Stimulated activated CD8-positive, alpha-beta memory T cell treated with anti-CD3 and anti-CD28 coated beads, Interleukin-4, amount 100 ng/mL, for 4 hours (primary cell): ENCODE measurements at places on chromosomes 12 and 14.

- DNase-seq = no peak
These were observed 9.7 kb upstream of the SGPP1 start for GRCh38 chr14:63737582-63738006.

GRCh38 chr12:124764870-124765580 is 98.6 kb downstream of the SCARB1 start:
- no peak for DNase-seq

GRCh38 chr14:78448164-78449094 is 278.3 kb downstream of the NRXN3 start:
- DNase-seq = peak; percentile 0

GRCh38 chr14:104504172-104504735 is 75.3 kb upstream of the C14orf180 start:
- no peak for DNase-seq

DNA sequence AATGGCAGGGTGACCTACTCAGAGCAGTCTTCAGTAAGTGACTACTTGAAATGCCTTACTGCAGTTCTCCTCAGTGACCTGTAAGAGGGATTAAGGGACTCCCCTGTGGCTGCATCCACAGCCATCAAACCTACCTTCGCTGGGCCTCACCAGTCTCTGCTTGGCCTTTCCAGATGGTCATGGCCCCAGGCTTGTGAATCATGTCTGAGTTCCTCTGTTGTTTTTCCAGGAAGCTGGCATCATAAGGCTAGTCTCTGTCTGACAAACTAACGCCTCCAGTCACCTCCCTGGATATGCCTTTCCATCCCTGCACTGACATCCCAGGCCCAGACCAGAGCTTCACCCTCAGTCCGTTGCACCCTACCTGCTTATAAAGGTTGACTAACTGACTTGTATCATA is 14.0 kb downstream of the RNASE2 start:
- no peak for DNase-seq

DNA sequence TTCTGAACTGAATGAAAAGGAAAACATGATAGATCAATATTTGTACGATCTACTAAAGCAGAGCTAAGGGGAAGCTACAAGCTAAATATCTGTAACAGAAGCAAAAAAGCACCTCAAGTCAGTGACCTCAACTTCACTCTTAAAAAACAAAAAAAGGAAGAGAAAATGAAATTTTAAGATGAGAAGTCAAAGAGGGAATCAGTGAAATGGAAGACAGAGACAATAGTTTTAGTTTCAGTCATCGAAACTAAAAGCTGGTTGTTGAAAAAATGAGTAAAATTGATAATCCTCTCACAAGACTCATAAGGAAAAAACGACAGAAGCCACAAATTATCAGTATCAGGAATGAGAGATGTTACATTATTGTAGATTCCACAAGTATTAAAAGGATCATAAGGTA is 11.9 kb upstream of the SLC2A13 start:
- no peak for DNase-seq

DNA sequence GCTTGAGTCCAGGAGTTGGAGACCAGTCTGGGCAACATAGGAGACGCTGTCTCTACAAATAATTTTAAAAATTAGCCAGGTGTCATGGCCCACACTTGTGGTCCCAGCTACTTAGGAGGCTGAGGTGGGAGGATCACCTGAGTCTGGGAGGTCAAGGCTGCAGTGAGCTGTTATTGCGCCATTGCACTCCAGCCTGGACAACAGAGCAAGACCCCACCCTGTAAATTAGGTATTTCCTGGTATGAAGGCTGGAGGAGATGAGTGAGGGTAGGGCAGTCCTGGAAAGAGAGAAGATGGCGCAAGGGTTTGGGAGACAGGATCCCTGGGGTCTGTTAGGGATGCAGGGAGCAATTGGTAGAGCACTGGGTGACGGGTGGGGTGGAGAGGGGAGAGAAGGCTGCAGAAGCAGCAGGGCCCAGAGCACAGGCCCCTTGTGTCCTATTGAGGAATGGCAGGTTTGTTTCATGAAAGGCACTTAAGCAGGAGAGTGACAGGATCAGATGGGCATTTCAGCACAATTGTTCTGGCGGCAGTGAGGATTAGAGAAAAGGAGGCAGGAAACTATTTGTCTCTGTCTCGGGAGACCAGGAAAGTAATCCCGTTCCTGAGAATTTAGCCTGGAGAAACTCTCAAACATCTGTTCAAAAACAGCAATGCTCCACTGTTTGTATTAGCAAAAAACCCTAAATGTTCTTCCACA is 47.2 kb upstream of the KTN1 start:
- DNase-seq = no peak

DNA sequence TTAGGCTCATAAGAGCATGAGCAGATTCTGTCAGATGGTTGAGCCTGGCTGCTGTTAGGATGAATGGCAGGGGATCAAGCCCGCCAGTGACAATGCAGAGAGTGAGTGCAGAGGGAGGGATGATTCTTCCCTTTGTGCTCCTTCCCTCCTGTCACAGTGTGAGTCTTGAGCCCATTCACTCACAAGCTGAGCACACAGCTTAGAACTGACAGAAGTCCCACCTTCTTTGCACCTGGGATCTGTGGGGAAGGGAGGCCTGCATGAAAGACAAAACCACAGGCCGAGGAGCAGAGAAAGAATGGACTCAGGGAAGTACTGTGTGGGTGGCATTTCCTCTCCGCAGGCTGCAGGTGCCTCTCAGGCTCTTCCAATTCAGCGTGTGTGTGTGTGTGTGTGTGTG is 160.6 kb downstream of the KCNA5 start:
- no peak for DNase-seq

GRCh38 chr12:58415716-58416115 is 474.3 kb downstream of the ATP23 start:
- DNase-seq = no peak

- DNase-seq = no peak
These were observed 71.3 kb downstream of the CLMN start for GRCh38 chr14:95248432-95248831.

DNA sequence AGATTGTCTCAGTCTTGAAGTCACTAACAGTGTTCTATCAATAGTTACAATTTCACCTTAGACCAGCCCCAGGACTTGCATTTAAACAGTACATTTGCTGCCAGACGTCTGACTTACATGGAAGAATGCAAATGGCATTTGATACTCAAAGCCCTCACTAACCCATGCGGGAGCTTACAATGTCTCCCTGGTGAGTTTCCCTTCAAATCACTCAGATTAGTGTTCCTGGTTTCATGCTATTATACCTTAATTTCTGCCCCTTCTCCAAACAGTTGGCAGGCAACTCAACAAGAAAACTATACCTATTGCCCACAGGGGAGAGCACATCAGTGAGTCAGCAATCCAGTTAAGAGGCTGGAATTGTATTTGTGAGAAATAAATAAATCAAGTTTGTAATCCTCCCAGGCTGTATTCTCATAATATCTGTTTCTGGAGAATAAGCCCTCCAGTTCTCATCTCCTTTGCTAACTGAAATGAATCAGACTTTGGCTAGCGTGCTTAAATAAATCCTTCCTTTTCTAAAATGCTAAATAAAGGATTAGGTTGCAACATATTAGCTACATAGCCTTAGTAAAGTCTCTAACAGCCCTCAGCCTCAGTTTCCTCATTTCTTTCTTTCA is 23.7 kb downstream of the GSTZ1 start:
- DNase-seq = no peak

DNA sequence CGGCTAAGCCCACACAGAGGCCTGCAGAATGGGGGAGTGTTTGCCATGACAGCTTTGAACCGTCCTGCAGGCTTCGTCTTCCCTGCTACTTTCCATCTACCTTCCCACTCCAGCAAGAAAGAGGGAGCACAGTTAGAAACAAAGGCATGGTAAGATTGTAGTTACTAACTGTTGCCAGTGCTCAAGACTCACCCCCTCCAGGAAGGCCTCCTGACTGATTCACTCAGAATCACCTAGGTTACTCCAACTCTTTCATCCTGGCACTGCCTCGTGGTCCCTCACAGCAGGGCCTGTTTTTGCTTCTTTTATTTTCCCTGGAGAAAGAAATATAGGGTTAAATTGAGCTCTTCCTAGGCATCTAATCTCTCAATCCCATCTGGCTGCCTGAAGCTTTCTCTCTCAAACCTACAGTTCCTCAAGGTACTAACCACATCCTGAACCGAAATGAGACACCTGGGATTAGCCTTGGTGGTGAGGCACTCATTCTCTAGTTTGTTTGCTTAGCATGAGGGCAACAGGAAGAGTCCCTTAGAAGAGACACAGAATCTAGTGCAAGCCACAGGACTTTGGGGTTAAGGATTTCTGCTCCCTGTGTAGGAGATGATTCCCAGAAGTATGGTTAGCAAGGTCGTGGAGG is 7.8 kb downstream of the GALNT6 start:
- no peak for DNase-seq

- DNase-seq = no peak
These were observed 5.7 kb upstream of the JDP2 start for GRCh38 chr14:75422169-75422568.

GRCh38 chr14:41607966-41608663 is 1.4 kb downstream of the LRFN5 start:
- no peak for DNase-seq

GRCh38 chr14:91373591-91374254 is 43.9 kb downstream of the CCDC88C start:
- DNase-seq = no peak

GRCh38 chr12:109944561-109945359 is 44.7 kb downstream of the TCHP start:
- DNase-seq = no peak

GRCh38 chr12:81257947-81258551 is 180.2 kb downstream of the ACSS3 start:
- DNase-seq = no peak

GRCh38 chr14:102044566-102044965 is 42.3 kb downstream of the HSP90AA1 start:
- no peak for DNase-seq

- DNase-seq = no peak
These were observed 6.1 kb upstream of the ASIC1 start for GRCh38 chr12:50051101-50051806.

- DNase-seq = no peak
These were observed 9.1 kb downstream of the GSG1 start for GRCh38 chr12:13094367-13094766.

DNA sequence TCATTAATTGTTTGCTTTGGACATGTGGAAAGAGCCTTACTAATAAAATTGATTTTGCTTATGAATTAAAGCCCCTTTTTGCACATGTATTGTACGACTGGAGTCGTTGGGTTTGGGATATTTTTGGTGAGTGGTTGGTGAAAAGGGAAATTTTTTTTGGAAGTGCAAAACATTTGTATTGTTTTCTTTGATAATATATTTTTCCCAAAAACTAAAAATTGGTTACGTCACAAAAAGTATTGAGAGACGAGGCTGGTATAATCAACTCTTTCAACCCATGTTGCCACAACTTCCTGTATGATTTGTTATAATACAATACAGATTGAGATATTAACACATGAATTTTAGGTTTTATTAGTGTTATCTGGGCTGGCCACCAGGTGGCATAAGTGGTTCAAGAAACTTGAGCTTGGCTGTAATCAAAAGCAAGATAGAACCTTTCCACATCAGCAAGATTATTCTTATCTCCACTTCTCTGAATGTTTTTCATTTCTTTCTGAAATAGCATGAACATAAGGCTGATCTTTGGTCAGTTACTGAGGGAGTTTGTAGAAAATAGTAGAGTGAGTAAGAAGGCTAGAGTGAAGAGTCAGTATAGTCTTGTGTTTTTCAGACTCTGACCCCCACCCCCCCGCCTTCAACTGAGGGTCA is 8.7 kb downstream of the NGDN start:
- peak; percentile 33 for DNase-seq

DNA sequence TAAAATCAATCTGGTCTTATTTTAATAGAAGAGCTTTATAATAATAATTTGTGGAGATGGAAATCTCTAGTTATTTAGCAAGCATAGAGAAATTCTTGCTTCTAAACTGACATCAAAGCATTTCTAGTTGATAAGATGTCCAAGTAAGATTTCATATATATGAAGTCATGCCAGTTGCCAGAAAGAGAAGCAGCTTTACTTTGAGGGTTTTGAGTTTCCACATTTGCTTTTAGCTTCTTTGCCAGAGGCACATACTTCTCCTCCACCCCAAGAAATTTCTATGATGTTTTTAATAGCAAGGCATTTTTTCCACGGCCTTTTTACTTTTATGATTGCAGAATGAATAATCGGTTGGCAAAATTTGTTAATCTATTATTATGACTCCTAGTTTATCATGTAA is 24.2 kb upstream of the YAF2 start:
- DNase-seq = no peak

DNA sequence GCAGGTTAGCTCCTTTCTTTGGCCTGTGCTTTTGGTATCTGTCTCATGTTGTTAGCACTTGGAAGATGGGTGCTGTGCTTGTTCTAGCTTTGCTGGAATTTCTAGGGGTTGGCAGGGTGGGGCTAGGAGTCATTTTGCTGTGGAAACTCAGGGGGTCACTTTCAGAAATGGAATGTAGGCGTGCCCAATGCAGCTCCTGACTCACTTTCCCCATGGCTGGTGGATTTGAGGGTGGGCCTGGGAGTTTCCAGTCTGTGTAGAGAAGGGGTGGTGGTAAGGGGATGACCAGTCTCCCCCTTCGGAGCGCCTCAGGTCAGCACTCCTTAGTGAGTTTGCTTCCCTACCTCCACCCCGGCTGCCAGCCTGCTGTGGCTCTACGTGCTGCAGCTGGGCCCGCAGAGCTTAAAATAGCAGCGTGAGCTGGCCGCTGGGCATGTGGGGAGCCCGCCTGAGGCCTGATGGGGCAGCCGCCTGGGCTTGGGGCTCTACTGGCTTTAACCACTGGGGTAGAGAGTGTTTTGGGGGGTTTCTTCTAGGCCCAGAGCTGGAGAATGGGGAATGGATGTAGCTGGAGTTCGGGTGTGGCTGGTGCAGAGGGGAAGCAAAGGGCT is 108.2 kb downstream of the TSPAN9 start:
- DNase-seq = no peak

GRCh38 chr12:15662983-15663659 is 126.1 kb downstream of the EPS8 start:
- no peak for DNase-seq

- DNase-seq = no peak
These were observed 14.8 kb downstream of the HSP90B1 start for GRCh38 chr12:103944964-103945363.

DNA sequence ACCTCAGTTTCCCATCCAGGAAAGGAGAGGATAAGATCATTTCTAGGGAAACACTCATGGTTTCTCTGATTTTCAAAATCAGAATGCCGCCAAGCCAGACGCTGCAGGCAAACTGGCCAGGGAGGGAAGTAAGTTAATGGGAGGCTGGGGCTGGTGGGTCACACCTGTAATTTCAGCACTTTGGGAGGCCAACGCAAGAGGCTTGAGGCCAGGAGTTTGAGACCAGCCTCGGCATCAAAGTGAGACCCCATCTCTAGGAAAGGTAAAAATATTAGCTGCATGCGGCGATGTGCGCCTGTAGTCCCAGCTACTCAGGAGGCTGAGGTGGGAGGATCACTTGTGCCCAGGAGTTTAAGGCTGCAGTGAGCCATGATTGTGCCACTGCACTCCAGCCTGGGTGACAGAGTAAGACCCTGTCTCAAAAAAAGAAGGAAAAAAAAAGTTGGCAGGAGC is 587 bp downstream of the SELPLG start:
- no peak for DNase-seq
